ENCODE measurements at places on chromosomes 3 and 15. TPM values are rescaled to one million over a fixed set of nuclear protein-coding genes. Genes with fewer than 3 reads are reported as not detected.

- no peaks in the 10 kb centered on the region for H3K36me3 ChIP-seq
- H3K4me3 ChIP-seq = no peak overlapping the region
- no peaks in the 10 kb centered on the region for H3K4me1 ChIP-seq
- DNase-seq = no peak
These were observed 216.1 kb upstream of the SUCLG2 start for GRCh38 chr3:67870477-67870876.

GRCh38 chr3:47715928-47716327 lies 65.8 kb downstream of the SMARCC1 start:
- H3K36me3 ChIP-seq = peaks cover 89% of the 10 kb centered on the region
- no peaks in the 10 kb centered on the region for H3K4me1 ChIP-seq
- no peaks in the 10 kb centered on the region for H3K27me3 ChIP-seq
- no peak overlapping the region for H3K27ac ChIP-seq
- DNase-seq = no peak
- H3K4me3 ChIP-seq = no peak overlapping the region

- no peaks in the 10 kb centered on the region for H3K27me3 ChIP-seq
- peak overlapping the region; percentile 80 for H3K27ac ChIP-seq
- peak; percentile 72 for DNase-seq
These were observed 74.9 kb upstream of the MFGE8 start for GRCh38 chr15:88987934-88988671.

- peak overlapping the region; percentile 60 for H3K27ac ChIP-seq
- no peaks in the 10 kb centered on the region for H3K27me3 ChIP-seq
- no peak for DNase-seq
- H3K4me3 ChIP-seq = peak overlapping the region; percentile 76
- H3K36me3 ChIP-seq = no peaks in the 10 kb centered on the region
These were observed 495 bp upstream of the MYEF2 start for GRCh38 chr15:48178648-48178931.

GRCh38 chr3:156214676-156215075 lies 94.3 kb downstream of the KCNAB1 start:
- H3K36me3 ChIP-seq = no peaks in the 10 kb centered on the region
- H3K4me1 ChIP-seq = no peaks in the 10 kb centered on the region
- no peak overlapping the region for H3K27ac ChIP-seq
- no peak overlapping the region for H3K4me3 ChIP-seq

DNA sequence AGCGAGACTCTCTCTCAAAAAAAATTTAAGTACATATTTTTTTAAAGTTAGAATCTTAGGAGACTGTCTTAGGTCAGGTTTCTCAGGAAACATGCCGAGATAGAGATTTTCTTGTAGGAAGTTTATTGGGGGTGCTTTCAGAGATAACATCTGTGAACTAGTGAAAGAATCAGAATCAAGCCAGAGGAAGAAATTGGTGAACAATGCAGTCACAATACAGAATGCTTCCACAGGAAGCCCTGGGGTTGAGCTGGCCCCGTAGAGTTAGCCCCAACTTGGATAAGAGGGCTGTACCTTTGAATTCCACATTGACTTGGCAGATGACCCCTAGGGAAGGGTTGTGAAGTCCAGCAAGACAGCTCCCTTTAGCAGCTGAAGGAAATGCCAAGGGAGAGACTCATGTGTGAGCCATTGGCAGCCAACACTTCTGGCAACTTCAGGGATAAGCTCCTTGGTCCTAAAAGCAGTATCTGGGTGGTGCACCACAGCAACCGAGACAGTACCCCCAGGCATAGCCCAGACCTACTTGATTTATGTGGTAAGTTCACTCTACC lies 7.1 kb upstream of the PLCB2 start:
- no peaks in the 10 kb centered on the region for H3K4me1 ChIP-seq
- no peak overlapping the region for H3K27ac ChIP-seq
- DNase-seq = no peak
- no peak overlapping the region for H3K4me3 ChIP-seq

- DNase-seq = no peak
- no peaks in the 10 kb centered on the region for H3K27me3 ChIP-seq
- no peak overlapping the region for H3K4me3 ChIP-seq
These were observed 81.4 kb downstream of the DNAJB8 start for GRCh38 chr3:128385080-128385832.

GRCh38 chr3:100073714-100074307 lies 40.5 kb downstream of the FILIP1L start:
- no peak overlapping the region for H3K27ac ChIP-seq
- no peak overlapping the region for H3K4me3 ChIP-seq
- H3K27me3 ChIP-seq = no peaks in the 10 kb centered on the region
- peak; percentile 1 for DNase-seq
- 0 out of 2 replicates have a peak, but pooled peaks cover 2% of the 10 kb centered on the region for H3K4me1 ChIP-seq

GRCh38 chr3:48236531-48236930 lies 4.4 kb upstream of the ZNF589 start:
- H3K36me3 ChIP-seq = no peaks in the 10 kb centered on the region
- no peak overlapping the region for H3K27ac ChIP-seq
- DNase-seq = no peak
- no peak overlapping the region for H3K4me3 ChIP-seq
- H3K27me3 ChIP-seq = no peaks in the 10 kb centered on the region

- no peak overlapping the region for H3K27ac ChIP-seq
- H3K36me3 ChIP-seq = no peaks in the 10 kb centered on the region
- DNase-seq = no peak
- no peaks in the 10 kb centered on the region for H3K27me3 ChIP-seq
- H3K4me3 ChIP-seq = no peak overlapping the region
These were observed 30.0 kb downstream of the MB21D2 start for GRCh38 chr3:192887701-192888100.

- DNase-seq = no peak
- H3K27me3 ChIP-seq = no peaks in the 10 kb centered on the region
- H3K4me1 ChIP-seq = no peaks in the 10 kb centered on the region
- H3K4me3 ChIP-seq = no peak overlapping the region
- no peaks in the 10 kb centered on the region for H3K36me3 ChIP-seq
- no peak overlapping the region for H3K27ac ChIP-seq
These were observed 237.8 kb upstream of the UBE2E1 start for GRCh38 chr3:23567917-23568316.

DNA sequence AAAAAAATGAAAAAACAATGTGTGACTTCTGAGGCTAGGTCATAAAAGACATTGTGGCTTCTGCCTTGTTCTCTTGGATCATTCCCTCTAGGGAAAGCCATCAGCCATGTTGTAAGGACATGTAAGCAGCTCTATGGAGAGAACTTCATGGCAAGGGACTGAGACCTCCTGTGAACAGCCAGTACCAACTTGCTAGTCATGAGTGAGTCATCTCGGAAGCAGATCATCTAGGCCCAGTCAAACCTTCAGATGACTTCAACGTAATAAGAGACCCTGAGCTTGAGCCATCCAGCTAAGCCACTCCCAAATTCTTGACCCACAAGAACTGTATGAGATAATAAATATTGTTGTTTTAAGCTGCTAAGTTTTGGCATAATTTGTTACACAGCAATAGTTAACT lies 4.9 kb downstream of the MON1A start:
- H3K27me3 ChIP-seq = no peaks in the 10 kb centered on the region
- H3K4me1 ChIP-seq = no peaks in the 10 kb centered on the region
- H3K27ac ChIP-seq = no peak overlapping the region
- no peak overlapping the region for H3K4me3 ChIP-seq
- no peak for DNase-seq
- no peaks in the 10 kb centered on the region for H3K36me3 ChIP-seq

GRCh38 chr3:95511828-95512227 lies 1302.6 kb upstream of the EPHA6 start:
- no peak for DNase-seq
- no peaks in the 10 kb centered on the region for H3K4me1 ChIP-seq
- H3K36me3 ChIP-seq = no peaks in the 10 kb centered on the region
- no peak overlapping the region for H3K4me3 ChIP-seq

DNA sequence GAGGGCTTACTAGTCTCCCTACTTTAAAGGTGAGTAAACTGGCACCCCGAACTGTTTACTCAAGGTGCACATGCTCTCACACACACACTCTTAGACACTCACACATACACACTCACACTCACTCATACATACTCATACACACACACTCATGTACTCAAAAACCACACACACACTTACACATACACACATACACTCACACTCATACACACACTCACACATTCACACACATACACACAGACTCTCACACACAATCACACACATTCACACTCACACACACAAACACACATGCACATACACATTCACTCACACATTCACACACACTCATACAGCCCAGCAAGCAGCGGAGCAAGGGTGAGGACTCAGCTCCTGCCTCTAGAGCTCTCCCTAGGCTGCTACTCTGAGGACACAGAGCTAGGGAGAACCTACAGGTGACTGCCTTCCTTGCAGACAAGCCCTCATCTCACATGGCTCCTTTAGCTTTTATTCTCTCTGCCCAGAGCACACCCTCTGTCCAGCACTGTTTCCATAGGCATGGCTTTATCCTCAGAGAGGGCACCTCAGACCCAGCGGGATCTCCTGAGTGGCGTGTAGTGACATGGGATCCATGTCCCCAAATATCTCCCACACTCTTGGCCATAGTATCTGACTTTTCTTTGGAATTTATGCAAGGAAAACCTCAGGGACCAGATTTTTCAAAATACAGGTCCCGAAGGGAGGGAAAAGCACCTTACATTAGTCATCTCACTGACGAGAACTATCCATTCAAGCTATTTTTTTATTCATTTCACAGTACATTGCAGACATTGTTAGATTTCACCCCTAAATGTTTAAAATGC lies 26.2 kb upstream of the ATG7 start:
- H3K4me1 ChIP-seq = no peaks in the 10 kb centered on the region
- no peak overlapping the region for H3K27ac ChIP-seq
- H3K36me3 ChIP-seq = no peaks in the 10 kb centered on the region
- H3K27me3 ChIP-seq = no peaks in the 10 kb centered on the region
- DNase-seq = no peak
- no peak overlapping the region for H3K4me3 ChIP-seq

GRCh38 chr15:48842501-48842900 lies 31.6 kb upstream of the CEP152 start:
- no peaks in the 10 kb centered on the region for H3K27me3 ChIP-seq
- no peak for DNase-seq
- H3K27ac ChIP-seq = no peak overlapping the region
- H3K4me3 ChIP-seq = no peak overlapping the region
- H3K36me3 ChIP-seq = no peaks in the 10 kb centered on the region
- no peaks in the 10 kb centered on the region for H3K4me1 ChIP-seq

- H3K4me3 ChIP-seq = no peak overlapping the region
- DNase-seq = no peak
- H3K27ac ChIP-seq = no peak overlapping the region
- peaks cover 2% of the 10 kb centered on the region for H3K4me1 ChIP-seq
These were observed 72.0 kb downstream of the PDZRN3 start for GRCh38 chr3:73552700-73553099.

- no peaks in the 10 kb centered on the region for H3K36me3 ChIP-seq
- no peak overlapping the region for H3K4me3 ChIP-seq
- H3K27ac ChIP-seq = no peak overlapping the region
- H3K4me1 ChIP-seq = peaks cover 10% of the 10 kb centered on the region
These were observed 46.9 kb downstream of the IL17RD start for GRCh38 chr3:57118254-57118653.

The MINAR1 gene
- 0.17 TPM for polyA plus RNA-seq

The CCDC33 gene
- 3.3 TPM for polyA plus RNA-seq

The SIAH2 gene
- 34.2 TPM for polyA plus RNA-seq

The FBXO40 gene
- 0.05 TPM for polyA plus RNA-seq

The NPAP1 gene
- 0.06 TPM for polyA plus RNA-seq

The PRRT3 gene
- polyA plus RNA-seq = 10.0 TPM

The BNC1 gene
- 0.53 TPM for polyA plus RNA-seq

The SPINT1 gene
- polyA plus RNA-seq = 266 TPM
